ENCODE measurements at places on chromosomes 3 and 15.
A peak's percentile ranks its signal among the peaks of the same experiment; 100 is the strongest.

- no peak for DNase-seq
Observed at GRCh38 chr3:53668872-53669271, 174.5 kb downstream of the CACNA1D start.

DNA sequence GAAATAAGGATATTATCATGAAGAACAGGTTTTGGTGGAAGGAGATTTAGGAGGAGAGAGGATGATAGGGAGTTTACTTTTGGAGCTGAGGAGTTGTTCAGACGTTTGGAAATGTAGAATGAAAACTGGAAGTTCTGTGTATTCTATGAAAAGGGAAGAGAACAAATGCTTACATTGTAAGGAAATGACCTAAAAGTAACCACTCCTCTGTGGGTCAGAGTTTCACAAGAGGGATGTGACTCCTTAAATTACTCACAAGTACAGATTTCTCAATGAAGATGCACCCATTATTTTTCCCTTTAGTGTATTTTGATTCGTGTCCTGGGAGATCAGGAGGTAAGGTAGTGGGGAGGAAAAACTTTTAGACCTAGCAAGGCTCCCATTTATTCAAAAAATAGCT is 4.0 kb downstream of the RNF13 start:
- DNase-seq, result no peak

DNA sequence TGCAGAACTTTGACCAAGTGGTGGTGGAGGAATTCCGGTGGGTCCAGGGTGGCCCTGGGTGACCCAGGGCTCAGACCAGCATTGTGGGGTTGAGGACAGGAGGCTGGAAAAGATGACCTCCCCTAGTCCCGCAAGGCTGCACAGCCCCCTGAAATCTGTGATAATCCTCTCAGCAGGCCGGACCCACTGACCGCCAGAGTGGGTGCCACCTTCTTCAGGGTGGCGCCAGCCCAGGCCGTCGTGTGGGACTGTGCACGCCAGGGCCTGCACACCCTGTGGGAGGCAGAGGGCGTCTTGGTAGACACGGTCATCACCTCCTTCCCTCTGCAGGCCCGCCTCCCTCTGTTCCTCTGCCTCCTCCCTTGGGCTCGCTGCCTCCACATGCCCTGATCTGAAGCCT is 137.7 kb downstream of the TBC1D2B start:
- DNase-seq, result no peak

GRCh38 chr3:106256249-106256957 is 387.6 kb upstream of the CBLB start:
- no peak for DNase-seq

GRCh38 chr3:138348754-138349739 is 668 bp downstream of the MRAS start:
- no peak for DNase-seq

DNA sequence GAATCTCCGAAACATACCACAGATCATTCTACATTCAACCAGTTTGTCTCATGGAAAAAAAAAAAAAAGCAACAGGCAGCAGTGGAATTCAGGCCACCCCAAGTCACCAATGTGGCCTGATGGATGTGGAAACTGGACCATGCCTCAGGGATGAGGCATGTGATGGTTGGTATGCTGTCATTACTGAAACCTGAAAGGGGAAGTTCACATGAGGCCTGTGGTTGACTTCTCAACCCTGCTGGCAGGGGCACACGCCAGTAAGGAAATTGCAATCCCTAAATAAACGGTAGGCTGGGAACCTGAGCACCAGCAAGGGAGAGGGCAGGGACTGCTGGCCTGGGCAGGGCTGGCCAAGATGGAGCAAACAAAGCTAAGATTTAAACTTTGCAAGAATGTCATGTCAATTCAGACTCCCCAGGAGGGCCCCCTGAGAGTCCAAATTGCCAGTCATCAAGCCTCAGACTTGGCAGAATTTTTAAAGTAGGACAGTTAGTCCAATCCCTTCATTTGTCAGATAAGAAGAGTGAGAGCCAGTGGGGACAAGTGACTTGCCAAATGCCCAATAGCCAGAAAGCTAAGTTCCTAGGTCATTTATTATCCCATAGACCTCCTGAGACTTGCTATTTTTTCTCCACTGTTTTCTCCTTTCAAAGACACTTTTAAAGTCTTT is 310.4 kb downstream of the ERC2 start:
- DNase-seq, result no peak

DNA sequence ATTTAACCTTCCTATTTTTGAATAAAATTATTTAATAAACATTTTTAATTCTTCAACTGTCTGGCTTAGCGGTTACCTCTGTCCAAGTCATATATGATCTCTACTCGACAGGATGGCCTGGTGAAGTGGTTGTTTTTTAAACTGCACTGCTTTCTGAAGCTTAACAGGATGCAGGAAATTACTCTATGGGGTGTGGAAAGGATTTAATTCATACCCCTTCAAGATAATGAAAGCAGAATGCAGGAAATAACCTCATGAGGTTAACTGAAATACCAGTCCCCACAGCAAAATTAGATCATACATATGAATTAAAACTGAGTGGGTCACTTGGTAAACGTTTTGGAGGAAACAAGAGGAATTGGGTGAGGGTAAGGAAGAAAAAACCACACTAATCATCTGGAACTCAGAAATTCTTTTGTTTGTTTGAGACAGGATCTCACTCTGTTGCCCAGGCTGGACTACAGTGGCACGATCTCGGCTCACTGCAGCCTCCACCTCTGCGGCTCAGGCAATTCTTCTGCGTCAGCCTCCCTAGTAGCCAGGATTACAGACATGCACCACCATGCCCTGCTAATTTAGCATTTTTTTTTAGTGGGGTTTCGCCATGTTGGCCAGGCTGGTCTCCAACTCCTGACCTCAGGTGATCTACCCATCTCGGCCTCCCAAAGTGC is 50.1 kb downstream of the LYSMD4 start:
- DNase-seq, result peak; percentile 6

- DNase-seq, result no peak
Observed at GRCh38 chr3:178672275-178672674, 136.0 kb downstream of the KCNMB2 start.

DNA sequence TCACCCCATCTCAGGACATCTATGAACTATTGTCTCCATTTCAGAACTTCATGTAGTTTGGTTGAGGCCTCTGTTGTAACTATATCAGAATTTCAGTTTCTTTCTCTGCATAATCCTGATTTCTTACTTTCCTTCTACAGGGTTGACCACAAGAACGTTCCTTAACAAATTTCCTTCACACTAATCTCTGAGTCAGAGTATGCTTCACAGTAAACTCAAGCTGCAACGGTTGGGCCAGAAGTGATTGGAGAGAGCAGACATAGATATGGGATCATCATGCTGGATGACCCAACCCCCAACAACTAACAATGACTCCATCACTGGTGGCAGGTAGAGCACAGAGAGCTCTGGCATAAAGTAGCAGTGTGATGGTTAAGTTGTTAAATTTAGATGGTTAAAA is 128.8 kb upstream of the OSTN start:
- DNase-seq, result no peak

DNA sequence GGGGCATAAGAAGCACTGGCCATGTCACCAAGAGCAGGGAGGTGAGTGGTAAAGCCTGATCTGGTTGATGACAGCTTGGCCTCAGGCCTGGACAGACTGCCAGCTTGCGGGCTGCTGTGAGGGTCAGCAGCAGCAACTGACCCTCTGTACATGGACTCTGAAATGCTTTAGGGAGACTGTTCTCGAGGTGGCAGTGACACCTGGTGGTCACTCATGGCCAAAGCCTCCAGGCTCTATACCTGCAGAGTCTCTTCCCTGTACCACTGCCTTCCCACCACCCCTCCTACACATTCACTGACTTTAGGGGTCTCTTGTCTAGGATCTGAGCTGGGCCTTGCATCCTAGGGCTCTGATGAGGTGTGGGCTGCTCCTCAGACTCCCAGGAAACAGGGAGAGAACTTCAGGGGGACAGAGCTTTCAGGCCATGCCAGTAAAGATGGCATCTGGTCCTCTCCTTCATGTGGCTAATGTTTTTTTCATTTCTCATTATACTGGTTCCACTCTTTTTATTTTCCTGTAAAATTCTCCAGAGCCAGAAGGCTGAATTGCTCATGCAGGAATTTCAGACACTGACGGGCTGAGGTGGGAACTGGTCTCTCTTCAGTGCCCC is 17.2 kb upstream of the TIMP4 start:
- DNase-seq, result peak; percentile 13

DNA sequence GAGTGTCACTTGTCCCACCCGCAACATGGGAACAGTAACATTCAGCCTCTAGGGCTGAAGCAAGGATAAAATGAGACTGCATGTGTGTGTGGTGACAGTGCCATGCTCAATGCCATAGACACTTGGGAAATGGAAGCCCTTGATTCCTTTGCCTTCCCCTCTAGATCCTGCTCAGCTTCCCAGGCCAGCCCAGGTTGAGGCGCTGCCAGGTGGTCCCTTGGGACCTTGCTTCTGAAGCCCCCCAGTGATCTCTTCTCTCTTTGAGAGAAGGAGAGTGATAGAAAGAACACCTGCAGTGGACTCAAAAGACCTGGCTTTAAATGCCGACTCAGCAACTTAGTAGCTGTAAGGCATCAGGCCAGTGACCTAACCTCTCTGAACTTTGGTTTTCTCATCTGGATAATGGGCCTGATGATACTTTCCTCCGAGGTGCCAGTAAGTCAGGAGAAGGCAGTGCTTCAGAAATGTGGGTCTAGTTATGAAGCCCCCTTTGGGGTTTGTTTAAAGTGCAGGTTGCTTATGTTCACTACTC is 144.5 kb downstream of the RPLP1 start:
- DNase-seq, result no peak

DNA sequence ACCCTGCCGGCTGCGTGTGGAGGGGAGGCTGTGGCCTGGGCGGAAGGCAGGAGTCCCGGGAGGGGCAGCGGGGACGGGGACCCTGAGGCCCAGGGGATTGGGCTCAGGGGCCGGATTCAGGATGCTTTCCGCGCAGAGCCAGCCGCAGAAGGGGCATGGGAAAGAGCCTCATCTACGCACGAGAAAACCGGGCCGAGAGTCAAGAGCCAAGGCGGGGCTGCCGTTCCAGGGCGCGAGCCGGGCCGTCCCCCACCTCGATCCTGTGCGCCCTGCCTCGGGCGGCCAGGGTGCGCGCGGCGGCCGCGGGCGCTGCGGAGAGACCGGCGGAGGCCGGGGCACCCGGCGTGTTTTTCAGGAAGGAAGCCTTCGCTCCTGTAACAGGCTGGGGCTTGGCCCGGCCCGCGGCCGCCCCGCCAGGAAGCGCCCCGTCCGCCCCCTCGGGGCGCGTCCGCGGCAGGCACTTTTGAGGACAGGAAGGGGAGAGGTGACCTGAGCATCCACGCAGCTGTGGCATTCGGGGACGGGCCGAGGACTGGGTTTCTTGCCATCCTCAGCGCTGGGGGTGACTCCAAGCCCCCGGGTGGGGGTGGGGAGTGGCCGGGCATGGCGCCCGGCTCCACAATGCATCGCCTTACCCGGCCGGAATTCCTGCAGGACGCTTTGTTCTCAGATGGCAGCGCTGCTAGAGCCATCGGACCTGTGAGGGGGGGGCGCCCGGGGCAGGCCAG is 62.3 kb upstream of the GATA2 start:
- peak; percentile 12 for DNase-seq

GRCh38 chr3:170038434-170039110 is 777 bp downstream of the GPR160 start:
- DNase-seq, result no peak

GRCh38 chr3:134103470-134103869 is 73.7 kb upstream of the SLCO2A1 start:
- DNase-seq, result no peak

GRCh38 chr3:134236505-134237170 is 14.0 kb downstream of the RYK start:
- no peak for DNase-seq

- no peak for DNase-seq
Observed at GRCh38 chr3:117435506-117435905, 725.9 kb downstream of the TUSC7 start.

GRCh38 chr15:55700876-55701275 is 42.1 kb downstream of the PRTG start:
- DNase-seq, result no peak

DNA sequence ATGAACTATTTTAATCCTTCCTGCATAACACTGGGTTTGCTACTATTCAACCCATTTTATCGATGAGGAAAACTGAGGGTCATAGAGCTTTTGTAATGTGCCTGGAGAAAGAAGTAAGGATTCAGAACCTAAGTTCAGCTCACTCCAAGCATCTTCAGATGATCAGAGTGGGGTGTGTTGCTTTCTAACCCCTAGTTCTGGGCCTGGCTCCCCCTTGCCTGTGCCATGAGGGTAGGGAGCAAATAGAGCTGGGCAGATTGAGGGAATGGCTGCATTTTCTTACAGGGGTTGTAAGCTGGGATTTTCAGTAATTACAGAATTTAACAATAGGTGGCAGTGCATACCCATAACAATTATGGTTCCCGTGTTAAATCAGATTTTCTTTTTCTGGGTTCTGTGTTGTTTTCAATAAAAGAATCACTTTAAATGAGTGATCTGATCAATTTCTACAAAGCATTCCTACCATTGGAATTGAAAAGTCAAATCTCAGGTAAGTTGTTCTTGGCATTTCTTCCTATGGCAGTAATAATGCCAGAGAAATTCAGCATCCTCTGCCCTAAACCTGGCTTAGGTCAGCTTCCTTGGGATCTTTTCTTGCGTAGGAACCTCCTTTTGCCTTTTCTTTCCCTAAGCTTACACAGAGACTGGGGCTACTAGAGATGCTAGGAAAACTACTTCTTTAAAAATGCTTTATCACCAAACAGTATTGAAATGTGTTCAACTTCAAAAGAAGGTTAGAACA is 103.8 kb upstream of the IL12A start:
- DNase-seq, result no peak

- no peak for DNase-seq
Observed at GRCh38 chr3:59601486-59601885, 551.7 kb upstream of the CFAP20DC start.

DNA sequence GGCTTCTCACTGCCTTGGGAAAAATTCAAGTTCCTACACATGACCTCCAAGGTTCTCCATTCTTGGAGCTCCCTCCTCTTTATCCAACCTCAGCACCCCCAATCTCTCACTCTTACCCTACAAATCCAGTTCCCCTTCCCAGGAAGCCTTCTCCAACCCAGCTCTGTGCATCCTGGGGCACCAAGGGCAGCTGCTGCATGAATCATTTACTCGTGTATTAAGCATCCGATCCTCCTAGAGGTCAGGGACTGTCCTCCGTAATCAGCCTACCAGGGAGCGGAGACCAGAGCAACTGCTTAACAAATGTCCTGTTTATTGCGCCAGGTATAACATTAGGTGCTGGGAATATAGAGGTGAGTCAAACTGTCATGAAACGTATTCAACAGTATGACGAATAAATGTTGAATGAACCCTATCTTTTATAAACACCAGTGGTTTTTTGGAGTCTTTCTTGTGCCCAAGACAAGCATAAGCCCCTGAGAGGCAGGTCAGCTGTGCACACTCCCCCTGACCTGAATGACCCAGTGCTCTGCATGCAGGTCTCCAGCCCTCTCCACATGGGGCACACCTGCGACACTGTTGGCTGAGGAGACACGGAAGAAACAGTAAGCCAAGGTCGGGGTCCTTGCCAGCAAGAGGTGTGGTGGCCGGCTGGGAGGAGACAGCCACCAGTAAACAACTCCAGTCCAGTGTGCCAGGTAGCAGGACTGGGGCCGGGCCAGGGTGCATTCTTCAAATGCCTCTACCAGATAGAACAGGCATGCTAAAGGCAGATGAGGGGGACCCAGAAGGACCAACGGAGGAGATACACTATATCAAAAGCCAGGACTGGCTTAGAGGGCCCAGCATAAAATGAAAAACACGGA is 27.6 kb downstream of the ANP32A start:
- DNase-seq, result no peak

- no peak for DNase-seq
Observed at GRCh38 chr3:40333416-40333815, 23.9 kb downstream of the EIF1B start.

All from bone marrow (tissue), 2 donors.